ENCODE measurements at places on chromosomes 16 and 17. TPM values are rescaled to one million over a fixed set of nuclear protein-coding genes. Genes with fewer than 3 reads are reported as not detected.
A peak's percentile ranks its signal among the peaks of the same experiment; 100 is the strongest.

DNA sequence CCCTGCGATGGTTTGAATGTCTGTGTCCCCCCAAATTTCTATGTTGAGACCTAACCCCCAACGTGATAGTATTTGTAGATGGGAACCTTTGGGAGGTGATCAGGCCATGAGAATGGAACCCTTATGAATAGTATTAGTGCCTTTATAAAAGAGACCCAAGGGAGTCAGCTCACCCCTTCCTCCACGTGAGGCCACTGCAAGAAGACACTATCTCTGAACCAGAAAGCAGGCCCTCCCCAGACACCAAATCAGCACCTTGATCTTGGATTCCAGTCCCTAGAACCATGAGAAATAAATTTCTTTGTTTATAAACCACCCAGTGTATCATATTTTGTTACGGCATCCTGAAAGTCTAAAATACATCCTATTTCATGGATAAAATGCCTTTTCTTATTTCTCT lies 64.4 kb upstream of the LRRC37A3 start:
- no peak for DNase-seq

DNA sequence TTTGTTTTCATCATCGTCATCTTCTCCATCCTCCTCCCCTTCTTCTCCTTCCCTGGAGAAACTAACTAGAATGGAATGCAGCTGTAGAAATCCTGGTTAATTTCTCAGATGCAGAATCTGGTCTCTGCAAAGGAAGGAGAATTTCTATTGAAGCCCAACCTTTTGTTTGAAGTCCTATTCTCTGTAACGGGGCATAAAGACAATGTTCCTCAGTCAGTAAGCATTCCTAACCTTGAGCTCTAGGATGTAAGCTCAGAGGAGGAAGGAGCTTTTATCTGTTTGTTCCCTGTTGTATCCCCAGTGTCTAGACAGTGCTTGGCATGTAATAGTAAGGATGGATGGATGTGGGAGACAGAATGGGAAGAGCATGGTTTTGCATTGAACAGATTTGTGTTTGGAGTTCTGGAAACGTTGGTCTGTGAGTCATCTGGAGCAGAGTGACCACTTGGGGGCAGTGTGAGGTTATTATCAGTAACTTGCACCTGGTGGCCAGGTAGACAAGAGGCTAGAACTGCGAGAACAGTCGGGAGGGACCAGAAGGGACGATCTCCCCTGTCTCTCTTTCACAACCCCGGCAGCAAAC lies 363.7 kb downstream of the SNX29 start:
- no peak for DNase-seq

GRCh38 chr16:23597003-23597756 lies 1.1 kb upstream of the NDUFAB1 start:
- no peak for DNase-seq

DNA sequence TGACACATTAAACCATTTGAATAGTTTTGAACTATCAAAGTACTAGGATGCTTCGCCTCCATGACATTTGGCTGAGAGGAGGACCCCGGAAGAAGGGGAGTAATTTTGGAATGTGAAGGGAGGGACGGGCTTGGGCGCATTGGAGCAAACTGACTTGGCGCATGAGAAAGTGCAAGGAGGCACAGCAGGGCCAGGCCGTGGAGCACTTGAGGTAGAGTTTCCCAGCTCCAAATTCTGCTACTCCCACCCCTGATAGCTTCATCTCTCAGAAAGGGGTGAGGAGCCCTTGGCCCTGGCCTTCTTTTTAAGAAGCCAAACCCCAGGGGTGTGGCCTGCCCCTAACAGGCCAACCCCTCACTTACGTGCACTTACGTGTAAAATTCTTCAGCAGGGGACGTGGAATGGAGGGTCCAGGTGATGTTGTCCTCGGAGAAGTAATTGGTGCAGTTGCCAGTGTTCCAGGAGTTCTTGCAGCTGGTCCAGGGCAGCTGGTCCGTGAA lies 17.7 kb downstream of the SLC6A4 start:
- no peak for DNase-seq

- no peak for DNase-seq
Measured at GRCh38 chr17:19933221-19933620, 44.4 kb downstream of the AKAP10 start.

- no peak for DNase-seq
Measured at GRCh38 chr17:57213180-57213825, 43.0 kb upstream of the MSI2 start.

- DNase-seq, result peak; percentile 90
Measured at GRCh38 chr17:58755577-58756245, at the start of gene PPM1E. PPM1E (plus strand) TSS chr17:58755854.

DNA sequence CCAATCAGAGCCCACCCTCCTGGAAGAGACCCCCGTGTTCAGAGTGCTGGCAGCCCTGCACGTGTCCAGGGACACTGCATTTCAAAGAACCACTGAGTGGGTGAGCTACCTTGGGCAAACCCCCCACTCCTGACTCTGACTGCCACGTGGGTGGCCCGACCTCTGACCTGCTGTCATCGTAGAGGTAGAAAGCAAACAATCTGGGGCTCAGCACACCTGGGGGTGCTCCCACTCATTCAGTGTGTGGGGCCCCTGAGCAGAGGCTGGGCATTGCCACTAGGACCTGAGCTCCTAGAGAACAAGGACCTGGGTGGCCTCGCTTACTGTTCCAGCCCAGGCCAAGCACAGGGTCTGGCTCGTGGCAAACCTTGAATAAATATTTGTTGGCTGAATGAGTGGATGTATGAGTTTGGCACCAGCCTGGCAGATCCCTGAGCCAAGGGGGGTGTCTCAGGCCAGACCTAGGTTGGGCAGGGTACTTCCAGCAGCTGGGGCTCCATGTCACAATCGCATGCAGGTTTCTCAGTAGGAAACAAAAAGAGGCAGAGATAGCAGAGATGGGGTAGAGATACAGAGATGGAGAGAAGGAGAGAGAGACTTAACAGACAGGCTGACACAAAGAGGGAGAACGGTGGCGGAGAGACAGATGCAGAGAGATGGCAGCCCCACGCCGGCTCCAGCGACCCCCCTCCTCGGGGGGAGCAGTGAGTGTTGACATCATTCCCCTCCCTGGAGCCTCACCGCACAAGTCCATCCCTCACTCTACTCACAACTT lies 5.4 kb upstream of the DRC7 start:
- no peak for DNase-seq

GRCh38 chr17:66562119-66562518 lies 259.7 kb downstream of the PRKCA start:
- no peak for DNase-seq

DNA sequence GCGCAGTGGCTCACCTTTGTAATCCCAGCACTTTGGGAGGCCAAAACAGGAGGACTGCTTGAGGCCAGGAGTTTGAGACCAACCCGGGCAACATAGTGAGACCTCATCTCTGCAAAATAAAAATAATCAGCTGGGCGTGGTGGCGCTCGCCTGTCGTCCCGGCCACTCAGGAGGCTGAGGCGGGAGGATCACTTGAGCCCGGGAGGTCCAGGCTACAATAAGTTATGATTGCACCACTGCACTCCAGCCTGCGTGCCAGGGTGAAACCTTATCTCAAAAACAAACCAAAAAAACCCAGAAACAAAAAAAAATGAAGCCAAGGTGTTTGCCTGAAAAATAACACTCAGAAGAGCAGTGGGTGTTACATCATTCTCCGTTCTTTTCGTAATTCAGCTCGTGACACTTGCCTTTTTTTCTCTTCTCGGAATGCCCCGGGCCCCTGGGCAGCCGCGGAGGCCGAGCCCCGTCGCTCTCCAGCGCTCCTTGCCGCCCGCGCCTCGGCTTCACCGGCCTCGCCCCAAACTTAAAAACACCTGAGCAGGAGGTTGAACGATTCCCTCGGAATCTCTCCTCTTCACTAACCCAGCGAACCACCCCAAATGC lies 17.0 kb downstream of the PRCD start:
- DNase-seq, result no peak

DNA sequence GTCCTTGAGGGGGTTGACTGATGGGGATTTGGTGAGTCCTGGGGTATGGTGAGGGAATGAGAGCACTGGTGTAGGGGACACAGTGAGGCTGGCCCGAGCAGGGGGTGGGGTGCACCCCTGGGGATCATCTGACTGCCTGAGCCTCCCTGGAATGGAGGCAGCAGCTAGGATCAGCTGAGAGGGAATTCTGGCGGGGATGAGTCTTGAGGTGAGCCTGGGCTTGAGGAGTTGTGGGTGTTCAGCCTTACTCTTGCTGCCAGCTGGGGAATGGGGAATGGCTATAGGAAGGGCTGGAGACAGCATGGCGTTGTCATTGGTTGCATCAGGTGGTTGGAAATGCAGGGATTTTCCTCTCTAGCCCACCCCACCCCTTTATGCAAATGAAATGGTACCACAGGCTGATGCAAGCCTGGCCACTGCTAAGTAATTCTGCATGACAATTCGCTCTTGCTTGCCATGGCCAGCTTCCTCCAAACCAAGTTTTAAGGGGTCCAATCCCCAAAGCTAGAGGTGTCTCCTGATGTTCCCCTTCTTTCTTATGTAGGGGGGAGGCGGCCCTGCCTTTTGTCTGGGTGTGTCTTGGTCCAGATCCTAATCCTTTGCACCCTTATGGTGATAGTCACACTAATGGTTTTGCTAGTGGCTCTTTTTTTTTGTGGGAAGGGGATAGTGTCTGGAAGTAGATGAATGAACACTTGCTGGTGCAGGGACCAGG lies 7.5 kb downstream of the NFE2L1 start:
- DNase-seq, result no peak

- DNase-seq, result no peak
Measured at GRCh38 chr17:82804442-82805191, 35.2 kb downstream of the ZNF750 start.

GRCh38 chr17:46873941-46874645 lies 22.7 kb downstream of the WNT9B start:
- no peak for DNase-seq

GRCh38 chr16:60127196-60127595 lies 1393.1 kb upstream of the GOT2 start:
- no peak for DNase-seq

DNA sequence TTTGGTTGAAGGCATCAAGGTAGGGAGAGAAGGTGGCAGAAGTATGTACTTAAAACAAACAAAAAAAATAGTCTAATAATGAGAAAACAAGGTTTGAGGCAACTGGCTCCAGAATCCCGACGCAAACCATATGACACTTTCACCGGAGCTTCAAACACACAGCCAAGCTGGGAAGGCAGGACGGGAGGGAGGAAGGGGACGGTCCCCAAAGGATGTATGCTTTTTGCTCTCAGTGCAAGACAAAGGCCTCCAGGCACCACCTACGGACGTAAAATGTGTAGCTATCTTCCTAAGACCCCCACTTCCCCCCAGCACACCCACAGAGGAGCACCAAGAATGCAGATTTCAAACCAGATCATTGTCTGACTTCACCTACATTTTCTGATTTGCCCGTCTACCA lies 102.3 kb downstream of the ZFHX3 start:
- no peak for DNase-seq

- no peak for DNase-seq
Measured at GRCh38 chr16:14345512-14346115, 274.5 kb downstream of the MRTFB start.

- peak; percentile 62 for DNase-seq
Measured at GRCh38 chr16:14489460-14489859, 140.6 kb downstream of the PARN start.

The KRT12 gene
- 0.19 TPM for polyA plus RNA-seq

The KRT17 gene
- polyA plus RNA-seq, result 1.6 TPM

The IGF2BP1 gene
- 27.0 TPM for polyA plus RNA-seq

The ABCA9 gene
- 4.2 TPM for polyA plus RNA-seq

The TPSB2 gene
- 0.22 TPM for polyA plus RNA-seq

The PRRT2 gene
- 22.5 TPM for polyA plus RNA-seq

The CCL7 gene
- not detected for polyA plus RNA-seq

The CCL4L2 gene
- 0.53 TPM for polyA plus RNA-seq

The PRSS33 gene
- polyA plus RNA-seq, result not detected

The MAP2K6 gene
- 21.7 TPM for polyA plus RNA-seq
